LNCaP clone FGC (cell line): ENCODE measurements at places on chromosomes 2 and 18.

DNA sequence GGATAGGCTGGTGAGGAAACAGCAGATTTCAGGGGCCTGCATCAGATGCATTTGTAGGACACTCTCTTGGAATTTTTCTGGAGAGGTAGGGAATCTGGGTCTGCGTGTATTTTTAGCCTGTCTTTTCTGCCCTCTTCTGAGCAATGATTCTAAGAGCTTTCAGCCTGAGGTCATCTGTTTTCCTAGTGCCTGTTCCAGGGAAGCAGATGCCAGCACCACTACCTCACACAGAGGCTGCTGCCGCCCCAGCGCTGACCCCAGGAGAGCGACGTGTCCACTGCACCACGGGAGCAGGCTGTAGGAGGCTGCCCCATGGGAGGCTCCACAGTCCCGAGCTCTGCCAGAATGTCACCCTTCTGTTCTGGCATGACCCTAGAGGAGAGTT, 316.5 kb downstream of the CYP26B1 start:
- DNase-seq, result no peak

DNA sequence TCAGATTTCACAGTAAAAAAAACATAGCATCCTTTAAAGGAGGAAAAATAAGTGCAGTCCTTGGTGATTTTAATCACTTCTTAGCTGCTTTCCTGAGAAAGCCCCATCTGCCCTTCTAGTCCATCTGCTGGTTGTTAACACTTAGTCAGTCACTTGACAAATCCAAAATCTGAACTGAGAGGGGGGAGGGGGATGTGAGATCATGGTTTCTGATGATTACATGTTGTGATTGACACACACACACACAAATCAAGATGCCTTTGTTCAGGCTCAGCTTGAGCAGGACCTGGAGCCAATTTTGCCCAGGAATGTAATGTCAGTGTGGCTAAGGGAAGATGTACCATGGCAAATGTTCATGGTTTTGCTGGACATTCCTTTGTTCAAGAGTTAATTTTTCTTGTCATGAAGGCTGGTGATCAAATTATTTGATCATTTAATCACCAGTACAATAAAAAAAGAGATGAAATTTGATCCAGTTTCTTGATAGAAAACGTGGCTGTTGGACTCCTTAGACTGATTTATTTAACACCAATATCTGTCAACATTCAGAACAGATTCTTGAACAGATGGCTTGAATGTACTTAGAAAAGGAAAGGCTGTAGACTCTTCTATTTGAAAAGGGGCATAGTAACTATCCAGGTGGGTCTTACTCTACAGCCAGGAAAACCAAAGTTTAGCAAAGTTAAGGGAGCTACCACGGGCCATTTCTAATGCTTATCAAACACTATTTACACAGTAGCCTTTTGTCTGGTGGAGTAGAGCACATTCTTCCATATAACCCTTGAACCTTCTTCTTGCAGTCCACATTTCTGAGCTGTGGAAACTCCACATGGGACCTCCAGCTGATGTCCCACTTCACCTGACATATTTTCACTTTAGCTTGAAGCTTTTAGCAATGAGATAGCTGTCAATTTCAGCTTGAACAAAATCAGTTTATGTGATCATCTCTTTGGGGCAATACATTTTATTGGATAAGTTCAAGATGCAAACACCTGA, 408.7 kb downstream of the PIK3C3 start:
- no peak for DNase-seq

DNA sequence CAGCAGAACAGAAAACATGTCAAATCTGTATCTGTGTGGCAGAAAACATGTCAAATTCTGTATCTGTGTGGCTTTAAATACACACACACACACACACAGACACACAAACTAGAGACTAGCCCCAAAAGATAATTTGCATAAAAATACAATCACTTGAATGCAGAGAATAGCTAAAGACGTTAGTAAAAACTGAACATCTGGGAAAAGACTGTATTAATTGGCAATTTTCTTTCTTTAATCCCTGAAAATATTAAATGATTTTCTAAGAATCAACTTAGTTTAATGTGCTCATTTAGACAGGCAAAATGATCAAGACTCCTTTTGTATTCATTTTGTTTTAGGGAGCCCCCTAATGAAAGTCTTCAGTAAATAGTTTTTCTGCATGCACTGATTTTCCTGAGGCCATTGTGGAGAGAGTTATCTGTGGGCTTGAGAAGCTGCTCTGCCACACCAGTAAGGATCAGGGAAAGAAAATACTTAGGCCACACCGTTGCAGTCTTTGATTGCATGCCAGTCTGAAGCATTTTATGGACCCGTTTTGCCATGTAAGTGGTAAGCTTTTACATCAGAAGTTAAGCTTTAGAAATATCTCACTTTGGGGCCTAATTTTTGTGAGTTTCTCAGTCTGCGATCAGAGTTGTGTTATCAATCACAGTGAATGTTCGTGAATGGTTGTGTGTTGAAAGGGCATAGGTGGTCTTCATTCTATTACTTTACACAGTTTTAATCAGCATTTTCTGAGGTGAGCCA, 2.2 kb downstream of the SPATS2L start:
- DNase-seq, result no peak

DNA sequence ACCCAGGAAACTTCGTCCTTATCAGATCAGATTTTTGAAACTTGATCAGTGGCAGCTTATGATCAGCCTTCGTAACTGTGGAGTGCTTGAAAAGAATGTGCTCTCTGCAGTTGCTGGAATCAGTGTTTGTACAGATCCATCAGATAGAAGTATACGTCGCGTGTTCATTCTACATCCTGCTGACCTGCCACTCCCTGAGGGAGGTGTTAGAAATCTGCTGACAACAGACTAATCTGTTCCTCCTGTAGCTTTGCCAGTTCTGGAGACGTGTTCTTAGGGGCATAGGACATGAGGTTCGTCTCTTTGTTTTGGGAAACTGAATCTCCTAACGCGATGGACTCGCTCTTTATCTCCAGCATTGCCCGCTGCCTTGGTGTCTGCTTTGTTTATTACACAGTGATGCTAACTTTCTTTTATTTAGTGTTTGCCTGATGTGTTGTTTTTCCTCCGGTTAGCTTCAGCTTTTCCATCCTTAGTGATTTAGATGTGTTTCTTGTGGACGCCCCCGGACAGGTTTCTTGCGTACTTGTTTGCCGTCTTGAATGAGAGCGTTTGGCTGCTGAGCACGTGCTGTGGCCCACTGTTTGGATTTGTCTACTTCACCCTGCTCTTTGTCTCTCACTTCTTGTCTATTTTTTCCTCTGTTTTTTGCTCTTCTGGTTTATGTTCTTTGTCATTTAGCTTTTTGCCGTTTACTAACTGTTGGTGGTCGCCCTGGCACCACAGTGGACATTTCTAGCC, 17.4 kb upstream of the GAL3ST2 start:
- DNase-seq, result peak; percentile 46

DNA sequence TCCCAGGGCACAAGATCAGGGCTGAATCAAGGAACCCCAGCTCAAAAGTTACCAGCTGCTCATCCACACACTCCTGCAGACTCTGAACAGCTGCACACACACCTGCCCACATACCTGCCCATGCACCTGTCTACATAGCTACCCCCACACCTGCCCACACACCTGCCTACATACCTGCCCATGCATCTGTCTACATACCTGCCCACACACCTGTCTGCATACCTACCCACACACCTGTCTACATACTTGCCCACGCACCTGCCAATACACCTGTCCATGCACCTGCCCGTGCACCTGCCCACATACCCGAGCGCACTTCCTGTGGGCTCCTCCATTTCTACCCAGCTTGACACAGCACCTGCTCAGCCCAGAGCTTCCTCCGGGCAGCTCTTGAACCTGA, 122.8 kb upstream of the AGAP1 start:
- DNase-seq, result no peak

- DNase-seq, result no peak
Measured at GRCh38 chr2:53509831-53510388, 257.7 kb upstream of the CHAC2 start.

DNA sequence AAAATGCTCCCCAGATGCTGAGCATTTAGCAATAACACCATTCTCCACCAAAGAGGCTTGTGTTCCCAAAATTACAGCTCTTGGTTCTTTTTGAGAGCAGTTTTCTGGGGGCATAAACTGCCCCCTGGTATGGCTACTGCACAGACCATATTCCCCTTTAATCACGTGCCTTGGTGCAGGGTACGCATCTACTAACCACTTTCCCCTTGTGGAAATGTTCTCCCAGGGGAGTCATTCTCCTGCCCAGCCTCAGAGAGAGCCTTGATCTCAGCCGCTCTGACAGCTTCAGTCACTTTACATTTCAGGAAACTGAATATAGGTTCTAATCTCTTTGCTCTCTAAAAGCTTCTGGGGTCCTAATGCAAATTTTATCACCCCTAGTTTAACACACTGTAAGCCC, 44.7 kb upstream of the EML6 start:
- DNase-seq, result no peak

DNA sequence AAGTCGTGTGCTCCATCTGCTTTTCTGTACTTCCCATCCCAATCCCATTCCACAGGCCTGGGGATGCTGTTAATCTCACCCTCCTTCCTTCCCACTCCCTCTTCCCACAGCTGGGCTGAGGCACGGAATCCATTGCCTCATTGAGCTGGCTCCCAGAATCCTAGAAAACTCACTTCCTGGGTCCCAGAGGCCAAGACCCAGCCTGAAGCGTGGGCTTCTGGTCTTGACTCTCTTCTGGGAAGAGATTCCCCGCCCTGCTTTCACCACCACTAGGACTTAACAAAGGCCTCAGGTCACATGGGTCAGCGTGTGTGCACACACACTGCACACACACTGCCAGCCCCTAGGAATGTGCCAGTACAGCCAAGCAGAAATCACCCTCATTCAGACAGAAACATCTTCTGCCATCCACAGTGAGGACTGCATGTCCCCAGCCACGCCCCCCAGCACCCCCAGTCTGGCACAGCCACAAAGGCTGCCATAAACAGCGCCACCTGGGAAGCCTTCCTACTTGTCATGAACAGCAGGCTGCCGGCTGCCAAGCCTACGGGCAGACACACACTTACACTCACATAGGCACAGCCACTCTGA, 165.8 kb downstream of the TNS1 start:
- no peak for DNase-seq

GRCh38 chr18:34871435-34871834, 161.3 kb downstream of the DTNA start:
- DNase-seq, result no peak

DNA sequence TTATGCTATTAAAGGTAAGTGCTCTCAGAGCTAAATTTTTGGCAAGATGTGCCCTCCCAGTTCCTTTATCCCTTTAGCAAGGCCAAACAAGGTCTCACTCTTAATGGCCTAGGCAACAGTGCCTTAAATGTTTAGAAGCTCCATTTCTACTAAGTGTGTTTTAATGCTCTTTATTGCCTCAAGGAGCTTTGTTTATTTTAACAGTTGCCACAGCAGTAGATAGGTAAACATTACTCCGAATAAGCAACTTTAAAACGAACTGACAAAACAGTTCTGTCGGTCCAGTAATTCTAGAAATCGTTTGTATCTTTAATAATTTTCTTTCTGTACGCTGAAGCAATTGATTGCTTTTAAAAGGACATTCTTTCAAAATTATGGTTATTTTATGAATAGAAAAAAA, 74.5 kb downstream of the PIEZO2 start:
- DNase-seq, result peak; percentile 22

GRCh38 chr2:186274936-186275575, 211.0 kb upstream of the ZC3H15 start:
- DNase-seq, result no peak

DNA sequence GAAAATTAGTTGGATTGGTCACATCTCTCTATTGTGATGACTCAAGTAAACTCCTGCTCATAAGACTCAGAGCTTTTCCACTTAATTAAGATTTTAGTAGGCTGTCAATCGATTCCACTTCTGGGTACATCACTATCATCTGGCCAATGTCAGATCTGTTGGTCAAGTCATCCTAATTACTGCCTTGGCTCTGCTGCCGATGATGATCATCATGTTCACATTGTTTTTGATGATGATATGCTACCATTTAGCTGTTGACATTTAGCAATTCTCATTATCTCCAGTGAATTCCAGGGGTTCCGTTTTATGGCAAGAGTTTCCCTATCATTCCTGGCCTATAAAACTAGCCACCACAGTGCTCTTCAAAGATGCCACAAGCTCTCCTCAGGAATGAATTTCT, 253.4 kb downstream of the IKZF2 start:
- no peak for DNase-seq

DNA sequence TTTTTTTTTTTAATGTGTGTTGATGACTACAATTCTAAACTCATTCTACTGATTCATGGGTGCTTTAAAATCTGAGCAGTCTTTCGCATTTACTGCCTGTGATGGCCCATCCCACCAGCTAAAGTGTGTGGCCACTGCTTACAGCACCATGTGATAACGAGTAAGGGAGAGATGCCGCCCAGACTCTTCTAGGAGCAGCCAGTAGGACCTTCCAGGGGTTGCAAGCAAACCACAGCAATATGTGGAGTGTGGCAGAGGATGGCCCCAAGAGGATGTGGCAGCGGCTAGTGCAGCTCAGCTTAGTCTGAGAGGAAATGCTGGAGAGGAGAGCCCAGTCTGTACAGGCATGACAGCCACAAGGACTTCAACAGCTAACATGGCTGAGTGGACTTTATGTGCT, 14.9 kb downstream of the IL1B start:
- no peak for DNase-seq

DNA sequence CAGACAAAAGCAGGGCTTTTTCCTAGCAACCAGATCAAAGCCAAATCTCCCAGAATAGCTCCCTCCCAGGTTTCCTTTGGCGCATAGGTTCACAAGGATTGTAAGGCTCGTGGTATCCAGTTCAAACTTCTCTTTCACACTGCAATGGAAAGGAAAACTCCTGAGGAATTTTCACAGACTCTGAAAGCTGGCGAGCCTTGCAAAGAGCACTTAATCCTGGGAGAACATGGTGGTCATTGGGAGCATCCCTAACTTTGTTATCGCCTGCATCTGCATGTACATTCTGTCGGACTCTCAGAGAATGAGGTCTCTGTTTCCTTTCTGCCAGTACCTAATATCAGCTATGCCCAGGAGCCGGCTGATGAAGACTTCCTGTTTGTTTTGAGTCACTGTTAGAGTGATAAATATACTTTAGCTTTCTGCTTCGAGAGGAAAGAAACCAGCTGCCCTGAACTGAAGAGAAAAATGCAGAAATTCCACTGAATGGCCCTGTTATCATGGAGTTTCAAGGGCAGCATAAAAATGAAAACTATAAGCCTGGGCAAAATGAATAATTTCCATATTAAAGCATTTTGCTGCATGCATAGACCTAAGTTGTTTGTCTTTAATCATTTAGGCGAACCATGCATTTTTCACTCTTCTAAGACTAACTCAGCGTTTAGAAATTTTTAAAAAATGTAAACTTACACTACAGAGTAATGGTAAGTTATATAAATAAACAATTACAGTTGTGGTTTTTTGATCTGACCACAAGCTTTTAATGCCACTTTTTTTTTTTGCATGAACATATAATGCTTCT, 76.4 kb upstream of the ZEB2 start:
- DNase-seq, result no peak
